ENCODE measurements at places on chromosomes 3 and 15.

DNA sequence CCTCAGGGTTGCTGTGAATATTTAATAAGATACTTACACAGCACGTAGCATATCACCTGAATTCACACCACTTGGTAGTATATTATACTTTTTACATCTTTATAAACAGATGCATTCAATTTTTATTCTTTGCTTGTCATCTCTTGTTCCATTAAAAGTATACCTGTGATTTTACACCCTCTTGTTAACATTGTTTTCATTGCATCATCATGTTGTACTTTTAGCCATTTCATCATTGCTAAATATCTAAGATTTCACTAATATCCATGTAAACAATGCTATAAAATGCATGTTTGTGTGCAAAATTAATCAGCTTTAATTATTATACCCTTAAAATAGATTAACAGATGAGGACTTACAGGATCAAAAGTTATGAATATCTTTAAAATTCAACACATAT is 155.3 kb downstream of the MEX3B start:
- H3K27me3 ChIP-seq: no peaks in the 10 kb centered on the region
- peaks cover 51% of the 10 kb centered on the region for H3K4me1 ChIP-seq
- H3K36me3 ChIP-seq: no peaks in the 10 kb centered on the region
- H3K27ac ChIP-seq: no peak overlapping the region

- H3K4me1 ChIP-seq: no peaks in the 10 kb centered on the region
- H3K27me3 ChIP-seq: no peaks in the 10 kb centered on the region
- no peaks in the 10 kb centered on the region for H3K36me3 ChIP-seq
- DNase-seq: peak; percentile 0
- H3K4me3 ChIP-seq: no peak overlapping the region
- no peak overlapping the region for H3K27ac ChIP-seq
Observed at GRCh38 chr3:18559331-18559842, 134.2 kb upstream of the SATB1 start.

DNA sequence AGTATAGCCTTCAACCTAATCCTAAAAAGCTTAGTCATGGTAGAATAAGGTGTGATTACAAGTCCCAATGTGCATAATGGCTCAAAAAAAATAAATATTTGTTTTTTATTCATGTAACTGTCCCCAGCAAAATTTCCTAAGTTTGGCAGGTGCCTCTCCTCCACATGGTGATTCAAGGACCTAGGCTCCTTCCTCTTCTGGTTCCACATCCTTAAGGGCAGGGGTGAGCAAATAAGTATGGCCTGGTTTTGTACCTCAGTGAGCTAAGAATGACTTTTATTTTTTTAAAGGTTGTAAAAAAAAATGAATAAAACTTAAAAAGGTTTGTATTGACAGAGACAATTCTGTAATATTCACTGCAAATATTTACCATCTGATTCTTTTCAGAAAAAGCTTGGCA is 343.5 kb upstream of the UBE2E2 start:
- H3K27ac ChIP-seq: no peak overlapping the region
- H3K4me1 ChIP-seq: no peaks in the 10 kb centered on the region
- H3K27me3 ChIP-seq: no peaks in the 10 kb centered on the region

DNA sequence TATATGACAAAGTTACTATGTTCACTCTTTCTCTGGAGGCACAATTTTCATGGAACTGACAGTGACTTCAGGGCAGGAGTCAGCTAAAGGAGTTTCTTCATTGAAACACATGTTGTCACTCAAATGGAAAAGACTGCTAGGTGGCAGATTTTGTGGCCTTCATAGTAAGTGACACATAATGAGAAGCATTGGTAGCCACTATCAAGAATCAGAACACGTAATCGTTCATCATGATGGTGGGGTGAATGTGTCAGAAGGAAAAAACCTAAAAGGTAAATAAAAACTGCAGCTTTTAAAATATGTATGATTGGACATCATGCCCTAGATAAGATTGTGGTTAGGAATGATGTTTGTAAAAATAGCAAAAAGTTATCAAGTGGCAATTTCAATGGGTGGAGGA is 1491.0 kb downstream of the SI start:
- no peaks in the 10 kb centered on the region for H3K4me1 ChIP-seq
- H3K36me3 ChIP-seq: no peaks in the 10 kb centered on the region
- no peaks in the 10 kb centered on the region for H3K27me3 ChIP-seq

GRCh38 chr15:101159096-101159935 is 92.5 kb downstream of the CHSY1 start:
- H3K27ac ChIP-seq: no peak overlapping the region
- DNase-seq: no peak
- H3K4me1 ChIP-seq: peaks cover 12% of the 10 kb centered on the region

GRCh38 chr3:127817406-127817841 is 4.9 kb downstream of the MGLL start:
- peak overlapping the region; percentile 64 for H3K4me3 ChIP-seq
- peaks cover 62% of the 10 kb centered on the region for H3K4me1 ChIP-seq
- peaks cover 84% of the 10 kb centered on the region for H3K36me3 ChIP-seq
- H3K27me3 ChIP-seq: no peaks in the 10 kb centered on the region

DNA sequence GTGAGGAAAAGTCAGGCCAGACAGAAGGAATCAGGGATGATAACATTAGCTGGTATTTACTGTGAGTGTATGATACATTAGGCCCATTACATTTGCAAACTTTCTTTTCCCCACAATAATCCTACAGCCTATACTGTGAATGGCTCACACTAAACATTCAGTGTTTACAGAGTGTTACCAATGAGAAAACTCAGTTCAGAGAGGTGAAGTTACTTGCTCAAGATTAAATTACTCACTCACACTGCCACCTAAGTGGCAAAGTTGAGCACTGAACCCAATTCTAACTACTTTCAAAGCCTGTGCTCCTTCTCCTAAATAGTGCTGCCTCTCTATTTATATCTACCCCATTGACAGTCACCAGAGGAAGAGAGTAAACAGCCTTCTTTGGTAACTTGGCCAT is 8.5 kb downstream of the XPC start:
- peak; percentile 47 for DNase-seq
- peaks cover 71% of the 10 kb centered on the region for H3K36me3 ChIP-seq
- peak overlapping the region; percentile 74 for H3K4me3 ChIP-seq
- peaks cover 83% of the 10 kb centered on the region for H3K4me1 ChIP-seq
- no peaks in the 10 kb centered on the region for H3K27me3 ChIP-seq

GRCh38 chr3:48739955-48740823 is 23.2 kb upstream of the IP6K2 start:
- peak overlapping the region; percentile 34 for H3K4me3 ChIP-seq
- peak overlapping the region; percentile 3 for H3K27ac ChIP-seq
- peak; percentile 80 for DNase-seq

GRCh38 chr3:127888564-127889107 is 26.4 kb upstream of the KBTBD12 start:
- H3K36me3 ChIP-seq: peaks cover 13% of the 10 kb centered on the region
- H3K27ac ChIP-seq: no peak overlapping the region

- DNase-seq: no peak
- H3K4me1 ChIP-seq: no peaks in the 10 kb centered on the region
- no peaks in the 10 kb centered on the region for H3K27me3 ChIP-seq
Observed at GRCh38 chr3:52983336-52983807, 62.5 kb downstream of the SFMBT1 start.

GRCh38 chr15:66766282-66767230 is 64.5 kb downstream of the SMAD6 start:
- H3K4me3 ChIP-seq: peak overlapping the region; percentile 68
- H3K4me1 ChIP-seq: peaks cover 58% of the 10 kb centered on the region
- H3K27ac ChIP-seq: peak overlapping the region; percentile 76
- H3K36me3 ChIP-seq: no peaks in the 10 kb centered on the region
- H3K27me3 ChIP-seq: peaks cover 2% of the 10 kb centered on the region

- no peaks in the 10 kb centered on the region for H3K27me3 ChIP-seq
- H3K36me3 ChIP-seq: no peaks in the 10 kb centered on the region
- DNase-seq: no peak
- H3K27ac ChIP-seq: no peak overlapping the region
- H3K4me3 ChIP-seq: no peak overlapping the region
Observed at GRCh38 chr3:3618623-3619022, 180.6 kb upstream of the LRRN1 start.

GRCh38 chr3:160393346-160394008 is 5.5 kb downstream of the IFT80 start:
- no peak for DNase-seq
- peaks cover 37% of the 10 kb centered on the region for H3K4me1 ChIP-seq
- H3K36me3 ChIP-seq: no peaks in the 10 kb centered on the region
- H3K27ac ChIP-seq: no peak overlapping the region
- no peak overlapping the region for H3K4me3 ChIP-seq
- no peaks in the 10 kb centered on the region for H3K27me3 ChIP-seq

DNA sequence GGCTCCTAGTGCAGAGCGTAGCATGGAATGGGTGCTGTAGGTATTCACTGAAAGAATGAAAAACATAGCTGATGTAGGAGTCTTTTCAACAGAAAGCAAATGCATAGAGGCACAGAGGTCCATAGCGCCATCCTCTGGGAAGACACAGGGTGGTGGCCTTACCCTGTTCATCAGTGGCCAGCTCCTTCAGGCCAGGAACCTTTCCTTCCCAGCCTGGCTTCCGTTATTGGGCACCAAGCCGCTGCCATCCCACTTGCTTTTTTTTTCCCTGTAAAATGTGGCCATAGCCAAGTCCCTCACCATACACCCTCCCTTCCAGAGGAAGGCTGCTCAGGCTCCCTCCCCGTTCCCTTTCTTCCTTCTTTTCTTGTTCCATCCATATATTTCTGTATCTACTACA is 118.1 kb downstream of the ZNF621 start:
- H3K36me3 ChIP-seq: no peaks in the 10 kb centered on the region
- no peaks in the 10 kb centered on the region for H3K27me3 ChIP-seq
- no peak overlapping the region for H3K4me3 ChIP-seq
- no peaks in the 10 kb centered on the region for H3K4me1 ChIP-seq

- peak overlapping the region; percentile 86 for H3K27ac ChIP-seq
- H3K4me3 ChIP-seq: peak overlapping the region; percentile 92
- peaks cover 28% of the 10 kb centered on the region for H3K4me1 ChIP-seq
- H3K36me3 ChIP-seq: peaks cover 39% of the 10 kb centered on the region
- no peaks in the 10 kb centered on the region for H3K27me3 ChIP-seq
- peak; percentile 66 for DNase-seq
Observed at GRCh38 chr3:27483117-27484014, 818 bp downstream of the SLC4A7 start.

- peak overlapping the region; percentile 39 for H3K4me3 ChIP-seq
- peaks cover 30% of the 10 kb centered on the region for H3K4me1 ChIP-seq
- no peaks in the 10 kb centered on the region for H3K36me3 ChIP-seq
- DNase-seq: peak; percentile 86
- peaks cover 4% of the 10 kb centered on the region for H3K27me3 ChIP-seq
- H3K27ac ChIP-seq: peak overlapping the region; percentile 72
Observed at GRCh38 chr15:57609805-57610529, 18.3 kb downstream of the MYZAP start.

DNA sequence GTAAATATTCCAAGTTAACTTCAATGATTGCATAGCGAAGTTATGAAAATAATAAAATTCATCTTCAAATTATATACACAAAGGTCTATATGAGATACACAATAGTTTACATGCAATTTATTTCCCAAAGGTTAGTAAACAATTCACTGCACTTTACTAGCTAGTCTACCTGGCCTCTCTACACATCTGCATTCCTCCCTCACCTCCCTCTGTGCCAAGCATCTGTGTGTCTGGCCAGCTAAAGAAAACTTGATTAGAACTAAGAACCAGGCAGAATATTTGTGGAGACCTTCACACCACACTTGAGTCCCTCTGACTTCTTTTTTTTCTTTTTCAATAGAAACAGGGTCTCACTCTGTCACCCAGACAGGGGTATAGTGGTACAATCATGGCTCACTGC is 61.4 kb downstream of the LRRFIP2 start:
- H3K4me1 ChIP-seq: peaks cover 87% of the 10 kb centered on the region
- H3K27me3 ChIP-seq: no peaks in the 10 kb centered on the region
- 0 out of 2 replicates have a peak overlapping the region, but pooled peaks have one; percentile 9 for H3K27ac ChIP-seq
- no peak overlapping the region for H3K4me3 ChIP-seq

GRCh38 chr15:27731776-27732175 is 367.3 kb downstream of the OCA2 start:
- DNase-seq: no peak
- H3K4me1 ChIP-seq: peaks cover 35% of the 10 kb centered on the region
- no peaks in the 10 kb centered on the region for H3K27me3 ChIP-seq
- peaks cover 12% of the 10 kb centered on the region for H3K36me3 ChIP-seq
- peak overlapping the region; percentile 35 for H3K27ac ChIP-seq

DNA sequence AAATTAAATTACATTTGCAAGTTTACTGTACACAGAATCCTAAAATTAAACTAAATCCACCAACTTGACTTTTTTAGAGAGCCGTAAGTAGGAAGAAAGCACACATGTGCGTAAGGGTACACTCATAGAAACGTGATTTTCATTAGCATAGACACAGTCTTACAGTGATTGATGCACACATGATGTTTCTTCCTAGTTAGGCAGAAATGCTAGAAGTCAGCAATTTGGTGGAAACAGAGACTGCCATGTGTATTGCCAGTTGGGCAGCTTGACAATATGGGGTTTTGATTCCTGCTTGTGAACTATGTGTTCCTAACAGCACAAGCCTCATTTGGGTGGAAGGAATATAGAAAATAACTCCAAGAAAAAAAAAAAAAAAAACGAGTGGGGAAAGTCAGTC is 878.5 kb downstream of the ROBO1 start:
- DNase-seq: no peak
- no peak overlapping the region for H3K4me3 ChIP-seq
- peaks cover 3% of the 10 kb centered on the region for H3K27me3 ChIP-seq
- peaks cover 37% of the 10 kb centered on the region for H3K4me1 ChIP-seq
- H3K27ac ChIP-seq: no peak overlapping the region
- H3K36me3 ChIP-seq: peaks cover 11% of the 10 kb centered on the region

DNA sequence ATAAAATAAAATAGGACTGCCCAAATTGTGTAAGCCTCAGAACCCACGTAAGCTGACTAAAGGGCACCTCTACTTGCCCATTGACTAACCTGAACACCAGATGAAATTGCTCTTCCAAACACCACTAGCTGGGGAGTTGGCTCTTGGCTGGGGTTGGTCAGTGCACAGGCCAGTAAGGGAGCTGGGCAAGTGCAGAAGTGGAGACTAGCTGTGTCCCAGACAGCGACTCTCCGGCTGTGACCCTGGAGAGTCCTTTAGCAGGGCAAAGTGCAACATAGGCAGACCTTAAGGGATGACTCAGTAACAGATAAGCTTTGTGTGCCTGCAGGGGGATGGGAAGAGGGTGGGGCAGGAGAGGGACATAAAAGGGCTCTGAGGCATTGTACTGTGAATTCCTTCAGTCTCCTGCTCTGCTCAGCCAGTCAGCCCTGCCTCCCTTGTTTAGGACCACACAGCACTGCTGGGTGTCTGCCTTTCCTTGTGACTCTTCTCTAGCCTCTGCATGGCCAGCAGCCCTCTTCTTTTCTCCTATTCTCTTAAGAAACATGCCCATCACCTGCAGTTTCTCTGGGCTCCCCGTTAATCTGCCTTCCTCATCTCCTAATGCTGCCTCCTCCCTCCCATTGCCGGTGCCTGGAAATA is 13.2 kb downstream of the NR1I2 start:
- no peak overlapping the region for H3K27ac ChIP-seq
- peaks cover 12% of the 10 kb centered on the region for H3K4me1 ChIP-seq
- H3K36me3 ChIP-seq: no peaks in the 10 kb centered on the region
- no peak overlapping the region for H3K4me3 ChIP-seq
- no peak for DNase-seq

DNA sequence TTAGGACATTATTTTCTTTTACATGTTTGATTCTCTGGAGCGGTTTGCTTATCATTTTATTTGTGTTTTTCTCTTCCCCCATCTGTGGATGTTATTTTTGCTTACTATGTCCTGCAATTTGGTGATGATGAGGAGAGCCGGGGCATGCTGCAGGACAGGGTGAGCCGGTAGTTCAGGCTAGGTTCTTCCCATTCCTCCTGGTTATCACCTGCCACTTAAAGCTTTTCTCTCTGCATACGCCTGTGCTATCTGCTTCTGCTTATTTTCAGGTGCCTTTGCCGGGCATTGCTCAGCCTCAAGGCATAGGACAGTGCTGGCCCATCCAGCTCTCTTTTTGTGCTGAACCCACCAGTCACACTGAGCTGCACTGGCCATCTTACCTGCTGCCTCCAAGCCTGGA is 85.8 kb downstream of the MCTP2 start:
- peaks cover 7% of the 10 kb centered on the region for H3K4me1 ChIP-seq
- no peak overlapping the region for H3K4me3 ChIP-seq
- peaks cover 1% of the 10 kb centered on the region for H3K27me3 ChIP-seq
- no peak overlapping the region for H3K27ac ChIP-seq
- no peaks in the 10 kb centered on the region for H3K36me3 ChIP-seq
- no peak for DNase-seq

All from HFFc6 (cell line).